ENCODE measurements at places on chromosomes 1 and 21.

GRCh38 chr1:181485287-181486097 is 2.2 kb downstream of the CACNA1E start:
- no peak for DNase-seq

- no peak for DNase-seq
Measured at GRCh38 chr1:227343206-227343605, 24.9 kb upstream of the CDC42BPA start.

DNA sequence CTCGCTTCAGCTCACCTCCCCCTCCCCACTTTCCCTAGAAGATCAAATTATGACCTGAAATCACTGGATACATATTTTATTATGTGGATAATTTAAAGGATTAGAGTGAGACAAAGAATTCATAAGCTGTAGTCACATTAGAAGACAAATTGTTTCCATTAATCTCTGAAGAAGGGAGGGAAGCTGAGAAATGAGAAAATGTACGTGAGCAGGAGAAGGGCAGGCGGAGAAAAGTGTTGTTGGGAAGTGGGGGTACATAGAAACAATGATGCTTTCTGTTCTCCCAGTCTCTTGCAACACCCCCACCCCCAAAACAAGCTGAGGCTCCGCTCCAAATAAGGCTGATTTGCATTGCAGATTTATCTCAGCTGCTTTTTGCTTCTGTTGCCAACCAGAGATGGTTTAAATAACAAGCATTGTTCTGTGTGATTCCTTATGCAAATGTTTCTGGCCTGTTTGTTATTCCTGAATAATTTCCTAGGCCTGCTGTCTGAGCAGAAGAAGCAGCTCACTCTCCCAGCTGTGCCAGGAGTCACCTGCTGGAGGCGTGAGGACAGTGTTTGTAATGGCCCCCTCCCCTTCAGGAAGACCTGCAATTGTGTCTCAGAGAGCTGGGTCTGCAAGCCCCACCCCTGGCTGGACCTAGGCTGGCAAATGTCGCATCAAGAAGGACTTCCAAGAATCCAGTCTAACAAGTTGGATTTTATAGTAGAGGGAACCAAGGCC is 121.8 kb upstream of the TNR start:
- no peak for DNase-seq

DNA sequence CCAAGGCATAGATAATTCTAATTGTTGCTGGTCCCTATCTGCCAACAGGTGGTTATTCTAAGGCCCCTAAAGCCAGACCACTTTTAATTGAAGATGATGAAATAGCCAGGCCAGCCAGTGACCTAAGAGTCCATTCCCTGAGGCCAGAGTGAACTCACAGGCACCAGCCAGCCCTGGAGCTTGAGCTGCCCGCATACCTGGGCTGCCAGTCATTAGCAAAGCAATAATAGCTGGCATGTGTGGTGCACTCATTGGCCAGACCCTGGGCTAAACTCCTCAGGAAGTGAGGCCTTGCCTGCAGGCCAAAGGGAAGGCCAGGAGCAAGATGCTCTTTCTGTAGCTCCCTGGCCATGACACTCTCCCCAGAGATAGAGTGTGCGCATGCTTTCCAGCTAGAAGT is 180.4 kb upstream of the KLHDC7A start:
- DNase-seq, result no peak

DNA sequence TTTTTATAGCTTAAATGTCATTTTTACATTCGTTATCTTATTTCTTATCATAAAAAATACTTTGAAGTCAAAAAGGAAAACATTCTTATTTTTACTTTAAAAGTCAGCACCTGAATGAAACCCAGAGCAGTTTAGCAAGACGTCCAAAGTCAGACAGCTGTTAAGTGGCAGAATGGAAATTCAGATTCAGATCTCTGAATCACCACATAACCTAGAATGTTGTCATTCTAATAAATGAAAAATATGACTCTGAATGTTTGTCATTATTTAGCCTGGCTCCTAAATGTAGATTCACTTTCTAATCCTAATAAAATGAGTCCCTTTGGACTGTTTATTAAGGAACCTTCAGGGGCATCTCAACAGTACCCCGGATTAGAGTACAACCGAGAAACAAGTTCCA is 75.2 kb upstream of the RGS7 start:
- no peak for DNase-seq
